ENCODE measurements at places on chromosomes 2 and 18.

DNA sequence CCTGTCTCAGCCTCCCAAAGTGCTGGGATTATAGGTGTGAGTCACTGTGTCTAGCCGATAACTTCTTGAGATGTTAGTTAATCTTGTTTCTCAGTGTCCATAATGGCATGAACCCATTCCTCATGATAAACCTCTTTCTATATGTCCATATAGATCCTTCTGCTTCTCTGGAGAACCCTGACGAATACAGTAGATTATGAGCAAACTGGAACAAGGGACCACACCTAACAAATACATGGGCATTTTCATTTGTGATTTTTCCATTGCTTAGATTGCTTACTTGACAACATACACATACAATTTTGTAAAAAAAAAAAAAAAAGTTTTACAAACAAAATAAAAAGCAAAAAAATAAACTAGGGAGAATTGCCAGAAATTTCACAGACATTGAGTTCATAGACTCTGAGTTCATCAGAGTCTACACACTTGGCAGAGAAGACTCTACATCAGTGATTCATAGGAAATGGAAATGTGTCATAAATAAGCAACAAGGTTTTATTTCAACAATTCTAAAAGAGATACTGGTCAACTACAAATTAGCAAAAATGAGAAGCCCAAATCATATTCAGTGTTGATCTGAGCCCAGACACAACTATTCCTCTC, 96.7 kb downstream of the GALR1 start:
- DNase-seq: no peak

DNA sequence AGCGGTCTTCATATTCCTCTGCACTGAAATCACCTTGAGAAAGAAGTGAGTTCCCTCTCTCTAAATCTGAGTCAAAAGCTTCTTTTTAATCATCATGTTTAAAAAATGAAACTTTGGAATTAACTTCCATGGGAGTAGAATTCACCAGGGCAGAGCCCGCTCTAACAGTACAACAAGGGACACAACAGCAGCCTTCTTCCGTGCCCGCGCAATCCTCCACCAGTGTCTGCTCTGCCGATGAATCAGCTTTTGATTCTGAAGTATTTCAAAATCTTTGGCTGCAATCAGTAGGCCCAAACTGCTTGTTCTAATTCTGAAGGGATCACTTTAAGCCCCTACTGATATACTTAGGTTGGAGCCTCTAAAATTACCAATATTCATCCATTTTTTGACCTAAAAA, 76.9 kb downstream of the USP40 start:
- DNase-seq: no peak

- no peak for DNase-seq
Observed at GRCh38 chr2:191866675-191867506, 20.0 kb upstream of the CAVIN2 start.

DNA sequence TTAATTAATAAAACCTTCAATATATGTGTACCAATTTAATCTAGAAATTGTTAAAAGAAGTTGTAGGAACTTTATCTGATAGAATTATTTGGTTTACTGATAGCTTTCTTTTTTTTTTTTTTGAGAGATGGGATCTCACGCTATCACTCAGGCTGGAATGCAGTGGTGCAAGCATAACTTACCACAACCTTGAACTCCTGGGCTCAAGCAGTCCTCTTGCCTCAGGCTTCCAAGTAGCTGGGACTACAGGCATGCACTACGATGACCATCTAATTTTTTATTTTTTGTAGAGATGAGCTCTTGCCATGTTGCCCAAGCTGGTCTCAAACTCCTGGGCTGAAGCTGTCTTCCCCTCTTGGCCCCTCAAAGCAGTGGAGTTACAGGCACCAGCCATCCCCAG, 66.8 kb downstream of the CCDC138 start:
- DNase-seq: no peak

DNA sequence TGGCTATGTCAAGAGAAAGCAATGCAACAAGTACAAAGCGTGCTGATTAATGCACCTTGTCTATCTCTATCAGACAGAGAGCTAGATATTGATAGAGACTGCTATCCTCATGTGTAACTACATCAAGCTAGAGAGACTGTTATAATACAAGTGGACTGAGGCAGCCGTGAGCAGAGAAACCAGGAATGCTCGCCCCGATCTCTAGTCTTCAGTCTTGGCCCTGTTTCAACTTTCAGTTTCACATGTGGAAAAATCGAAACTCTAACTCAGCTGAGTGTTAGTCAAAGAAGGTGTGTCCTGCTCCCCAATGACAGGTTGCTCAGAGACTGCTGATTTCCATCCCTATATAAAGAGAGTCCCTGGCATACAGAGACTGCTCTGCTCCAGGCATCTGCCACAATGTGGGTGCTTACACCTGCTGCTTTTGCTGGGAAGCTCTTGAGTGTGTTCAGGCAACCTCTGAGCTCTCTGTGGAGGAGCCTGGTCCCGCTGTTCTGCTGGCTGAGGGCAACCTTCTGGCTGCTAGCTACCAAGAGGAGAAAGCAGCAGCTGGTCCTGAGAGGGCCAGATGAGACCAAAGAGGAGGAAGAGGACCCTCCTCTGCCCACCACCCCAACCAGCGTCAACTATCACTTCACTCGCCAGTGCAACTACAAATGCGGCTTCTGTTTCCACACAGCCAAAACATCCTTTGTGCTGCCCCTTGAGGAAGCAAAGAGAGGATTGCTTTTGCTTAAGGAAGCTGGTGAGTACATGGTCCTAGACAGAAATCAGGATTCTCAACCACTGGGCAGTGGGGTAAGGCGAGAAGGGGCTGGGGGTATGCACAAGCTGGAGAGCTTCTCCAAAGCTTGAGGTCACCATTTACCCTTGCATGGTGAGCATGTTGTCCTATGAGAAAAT, at the start of gene RSAD2:
Gene RSAD2, plus strand, starts transcription at position 376 of the 903 bp plus-strand sequence. Its CDS starts 24 bp downstream, at position 400.
- peak; percentile 28 for DNase-seq

GRCh38 chr2:189273734-189274133, 94.2 kb upstream of the COL5A2 start:
- no peak for DNase-seq

DNA sequence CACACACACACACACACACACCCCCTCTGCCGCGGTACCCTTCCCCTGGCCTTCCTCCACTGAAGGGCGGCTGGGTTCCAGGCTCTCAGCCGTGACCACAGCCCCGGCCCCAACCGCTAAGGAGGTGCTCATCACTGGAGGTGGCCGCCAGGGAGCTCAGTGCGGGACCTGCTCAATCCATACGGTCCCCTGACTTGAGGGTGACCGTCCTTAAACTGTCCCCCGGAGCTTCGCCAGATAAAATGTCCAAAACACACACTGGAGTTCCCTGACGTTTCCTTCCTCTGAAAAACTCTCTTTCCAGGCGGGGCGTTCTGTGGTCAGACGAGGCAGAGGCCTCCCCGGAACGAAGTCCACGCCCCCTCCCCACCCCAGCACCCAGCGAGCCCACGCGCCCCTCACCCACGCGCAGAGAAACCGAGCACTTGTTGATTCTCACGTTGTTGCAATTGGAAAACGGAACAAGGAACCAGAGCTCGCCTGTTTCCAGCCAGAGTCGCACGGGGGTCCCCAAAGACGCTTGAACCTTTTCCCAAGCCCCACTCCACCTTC, 1.4 kb downstream of the MBP start:
- DNase-seq: no peak

GRCh38 chr2:229376866-229377265, 105.8 kb upstream of the PID1 start:
- DNase-seq: no peak

DNA sequence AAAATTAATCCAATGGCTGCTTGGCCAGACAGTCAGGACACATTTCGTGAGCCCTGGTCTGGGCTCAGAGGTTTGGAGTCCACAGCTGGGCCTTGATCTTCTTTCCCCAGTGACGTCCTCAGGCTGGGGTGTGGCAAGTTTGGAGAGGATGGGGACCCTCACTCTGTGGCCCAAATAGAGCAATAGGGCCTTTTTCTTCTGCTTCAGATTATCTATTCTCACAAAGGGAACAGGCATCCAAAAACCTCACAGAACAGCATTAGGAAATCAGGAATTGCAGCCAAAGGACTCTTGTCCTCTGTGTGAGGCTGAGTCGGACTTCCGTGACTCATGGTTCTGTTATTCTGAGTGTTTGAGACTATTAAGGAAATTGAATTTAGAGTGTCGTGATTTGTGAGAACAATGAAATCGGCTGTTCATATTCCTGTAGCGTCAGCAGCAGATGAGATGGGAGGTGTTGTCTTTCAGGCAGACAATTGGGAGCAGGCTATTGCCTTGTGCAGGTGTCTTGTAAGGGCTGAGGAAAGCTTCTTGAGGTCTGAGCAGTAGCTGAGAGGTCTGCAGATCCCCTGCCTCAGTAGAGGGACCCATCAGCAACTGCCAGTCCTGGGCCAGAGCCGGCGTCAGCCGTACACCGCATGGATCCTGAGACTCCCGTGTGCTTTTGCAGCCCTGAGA, 113.8 kb downstream of the SH3RF3 start:
- DNase-seq: no peak

DNA sequence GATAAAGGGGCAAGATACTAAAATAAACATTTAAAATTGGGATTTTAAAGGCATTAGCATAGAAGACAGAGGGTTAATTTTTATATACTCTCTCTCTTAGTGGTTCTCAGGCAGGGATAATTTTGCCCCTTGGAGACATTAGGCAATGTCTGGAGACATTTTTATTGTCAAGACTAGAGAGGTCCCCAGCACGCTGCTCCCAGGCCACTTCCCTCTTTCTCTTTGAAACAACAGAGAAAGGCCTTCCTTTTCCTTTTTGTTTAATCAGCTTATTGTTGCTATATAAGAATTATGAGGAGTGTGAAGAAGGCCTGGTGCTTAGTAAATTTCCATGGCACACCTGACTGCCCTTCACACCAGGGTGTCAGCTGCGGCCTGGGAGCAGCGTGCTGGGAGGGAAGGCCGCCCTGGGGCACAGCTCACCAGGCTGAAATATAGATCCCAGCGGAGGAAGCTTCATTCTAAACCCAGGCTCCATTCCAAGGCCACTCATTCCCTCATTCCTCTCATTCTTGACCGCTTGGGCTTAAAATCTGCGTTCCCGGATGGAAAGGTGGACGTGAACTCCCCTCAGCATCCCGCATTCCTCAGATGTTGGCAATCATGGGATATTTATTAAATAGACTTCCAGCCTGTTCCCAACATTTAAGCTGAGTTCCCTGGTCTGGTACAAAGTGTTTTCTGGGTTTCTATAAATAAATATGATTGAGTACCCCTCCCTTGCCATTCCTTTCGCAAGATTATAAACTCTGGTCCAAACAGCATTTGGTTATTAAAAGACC, 22.5 kb downstream of the SLC14A2 start:
- no peak for DNase-seq

DNA sequence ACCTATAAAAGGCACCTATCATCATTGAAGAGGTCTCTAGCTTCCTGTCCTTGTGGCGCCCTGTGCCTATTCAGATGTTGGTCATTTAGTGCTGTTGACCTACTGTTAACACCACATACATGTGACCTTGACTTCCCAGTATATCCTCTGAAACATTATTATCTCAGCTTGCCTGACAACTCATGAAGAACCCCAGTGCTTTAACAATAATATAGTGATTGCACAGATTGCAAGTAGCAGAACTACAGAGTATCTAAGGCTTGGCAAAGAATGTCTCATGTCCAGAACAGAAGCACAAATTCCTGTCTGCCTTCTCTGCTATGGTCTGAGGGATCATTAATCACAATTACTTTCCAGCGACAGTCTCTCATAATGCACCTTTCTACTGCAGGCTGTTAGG, 165.3 kb downstream of the LCLAT1 start:
- no peak for DNase-seq

DNA sequence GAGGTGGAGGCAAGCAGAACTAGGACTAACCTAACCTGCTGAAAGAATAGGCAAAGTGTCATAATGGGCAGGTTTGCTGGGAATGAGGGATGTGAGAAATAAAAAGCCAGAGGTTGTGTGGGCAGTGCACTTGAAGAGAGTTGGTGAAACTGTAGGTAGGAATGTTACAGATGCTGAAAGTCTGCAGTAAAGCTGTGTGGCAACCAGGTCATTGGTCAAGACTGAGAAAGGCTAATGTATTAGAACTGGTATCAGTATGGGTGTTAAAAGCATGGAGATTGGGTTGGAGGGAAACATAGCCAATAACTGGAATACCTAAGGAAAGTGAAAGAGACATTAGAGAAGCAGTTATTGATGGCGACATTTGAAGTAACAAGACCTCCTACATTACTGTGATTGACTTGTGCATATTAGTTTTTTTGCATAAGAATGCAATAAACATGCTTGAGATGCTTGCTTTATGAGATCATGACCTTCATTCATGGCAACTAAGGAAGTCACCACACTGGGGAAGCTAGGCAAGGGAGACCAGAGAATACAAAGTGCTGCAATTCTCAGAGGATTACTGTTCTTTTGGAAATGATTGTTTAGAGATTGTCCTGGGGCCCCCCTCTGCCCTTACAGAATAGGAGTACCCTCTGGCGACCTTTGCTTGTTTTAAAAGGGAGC, 11.8 kb downstream of the GULP1 start:
- DNase-seq: no peak

- no peak for DNase-seq
Observed at GRCh38 chr2:76928026-76928425, 594.1 kb downstream of the LRRTM4 start.

DNA sequence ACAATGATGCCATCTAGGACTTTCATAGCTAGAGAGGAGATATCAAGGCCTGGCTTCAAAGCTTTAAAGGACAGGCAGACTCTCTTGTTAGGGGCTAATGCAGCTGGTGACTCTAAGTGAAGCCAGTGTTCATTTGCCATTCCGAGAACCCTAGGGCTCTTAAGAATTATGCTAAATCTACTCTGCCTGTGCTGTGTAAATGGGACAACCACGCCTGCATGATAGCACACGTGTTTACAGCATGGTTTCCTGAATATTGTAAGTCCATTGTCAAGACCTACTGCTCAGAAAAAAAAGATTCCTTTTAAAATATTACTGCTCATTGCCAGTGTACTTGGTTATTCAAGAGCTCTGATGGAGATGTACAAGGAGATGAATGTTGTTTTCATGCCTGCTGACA, 188.4 kb downstream of the SEPTIN10 start:
- DNase-seq: no peak

GRCh38 chr2:231929961-231930592, 3.9 kb upstream of the NPPC start:
- no peak for DNase-seq

Measured in NCI-H1092 (cell line).